ENCODE measurements at places on chromosomes 4 and X.

DNA sequence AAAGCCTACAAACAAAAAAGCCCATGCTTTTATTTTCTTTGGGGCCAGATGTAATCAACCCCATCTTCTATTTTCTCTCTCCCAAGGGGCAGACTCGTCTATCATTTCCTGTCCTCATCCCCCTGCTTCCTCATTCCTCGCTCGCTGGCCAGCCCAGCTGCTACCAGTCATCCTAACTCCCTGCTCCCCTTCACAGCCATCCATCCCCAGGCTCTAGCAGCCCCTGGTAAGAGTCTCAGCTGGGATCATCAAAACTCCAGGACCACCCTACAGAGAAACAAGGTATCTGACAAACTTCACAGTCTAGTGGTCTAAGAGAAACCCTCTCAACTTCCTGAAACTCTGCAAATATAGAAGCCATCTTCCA is 23.6 kb downstream of the SH3KBP1 start:
- DNase-seq, result no peak

DNA sequence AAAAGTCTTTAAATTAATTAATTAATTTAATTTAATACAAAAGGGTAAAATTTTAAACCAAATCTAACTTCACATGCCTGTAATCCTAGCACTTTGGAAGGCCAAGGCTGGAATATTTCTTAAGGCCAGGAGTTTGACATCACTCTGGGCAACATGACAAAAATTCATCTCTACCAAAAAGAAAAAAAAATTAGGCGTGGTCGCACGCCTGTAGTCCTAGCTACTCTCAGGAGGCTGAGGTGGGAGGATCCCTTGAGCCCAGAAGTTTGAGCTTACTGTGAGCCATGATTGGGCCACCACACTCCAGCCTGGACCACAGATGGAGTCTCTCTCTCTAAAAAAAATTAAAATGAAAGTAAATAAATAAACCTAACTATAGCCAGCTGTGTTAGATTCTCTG is 39.2 kb upstream of the ANTXR2 start:
- no peak for DNase-seq

- DNase-seq, result peak; percentile 13
Measured at GRCh38 chr4:124757126-124757525, 44.6 kb upstream of the ANKRD50 start.

- no peak for DNase-seq
Measured at GRCh38 chr4:147813109-147813773, 81.4 kb downstream of the ARHGAP10 start.

- DNase-seq, result peak; percentile 64
Measured at GRCh38 chr4:11428899-11429698, 405 bp upstream of the HS3ST1 start.

Data from astrocyte of the spinal cord (primary cell).